AG04450 (cell line): ENCODE measurements at places on chromosomes 3 and 15. TPM values are rescaled to one million over a fixed set of nuclear protein-coding genes. Genes with fewer than 3 reads are reported as not detected.

- DNase-seq: no peak
Observed at GRCh38 chr3:194401346-194401745, 2.3 kb upstream of the GP5 start.

DNA sequence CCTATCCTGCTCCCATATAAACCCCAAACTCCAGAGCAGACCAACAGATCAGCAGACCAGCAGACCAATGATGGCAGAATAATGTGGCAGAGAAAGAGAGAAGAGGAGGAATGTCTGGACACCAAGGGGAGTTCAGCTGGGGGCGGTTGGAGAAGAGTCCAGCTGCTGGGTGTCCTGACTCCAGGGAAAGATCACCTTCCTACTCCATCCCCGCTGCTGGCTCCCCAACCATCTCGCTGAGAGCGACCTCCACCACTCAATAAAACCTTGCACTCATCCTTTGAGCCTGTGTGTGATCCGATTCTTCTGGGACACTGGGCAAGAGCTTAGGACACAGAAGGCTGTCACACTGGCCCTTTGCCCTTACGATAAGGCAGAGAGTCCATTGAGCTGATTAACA is 12.8 kb upstream of the PLAAT1 start:
- DNase-seq: no peak

Gene PTPRG
- polyA plus RNA-seq: 24.2 and 26.5 TPM in 2 replicates

GRCh38 chr3:74639681-74640080 is 25.2 kb upstream of the CNTN3 start:
- no peak for DNase-seq

DNA sequence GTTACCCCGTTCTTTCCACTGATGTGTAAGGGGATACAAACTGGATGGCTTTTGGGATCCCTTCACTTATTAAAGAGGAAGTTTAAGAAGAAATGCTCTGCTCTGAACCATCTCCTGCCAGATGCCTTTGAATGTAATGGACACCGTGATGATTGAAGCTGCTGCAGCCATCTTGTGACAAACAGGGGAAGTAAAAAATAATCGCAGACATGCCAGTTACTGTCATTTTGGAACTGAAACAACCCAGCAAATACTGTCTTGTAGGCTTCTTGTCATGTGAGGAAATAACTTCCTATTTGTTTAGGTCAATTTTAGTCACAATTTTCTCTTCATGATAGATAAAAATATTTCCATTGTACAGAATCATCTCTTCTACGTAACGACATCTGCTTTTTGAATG is 224.0 kb downstream of the CHL1 start:
- DNase-seq: no peak

DNA sequence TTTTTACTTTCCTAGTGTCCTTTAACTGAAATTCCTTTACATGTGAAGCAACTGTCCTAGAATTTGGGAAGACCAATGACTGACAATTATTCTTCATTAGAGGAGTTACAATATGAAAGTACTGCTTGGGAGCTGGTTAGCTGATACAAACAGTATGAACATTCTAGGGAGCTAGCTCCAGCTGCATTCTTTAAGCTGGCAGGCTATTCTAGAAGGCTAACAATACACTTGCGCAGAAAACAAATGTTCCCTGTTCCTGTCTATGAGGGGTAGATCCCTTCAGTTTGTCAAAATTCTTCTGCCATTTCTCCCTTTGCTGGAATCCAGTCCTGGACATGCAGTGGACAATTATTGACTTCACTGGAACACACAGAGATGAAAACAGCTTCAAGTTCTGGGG is 60.2 kb upstream of the NANOGP8 start:
- no peak for DNase-seq

GRCh38 chr3:31924610-31925270 is 56.3 kb downstream of the OSBPL10 start:
- DNase-seq: no peak

DNA sequence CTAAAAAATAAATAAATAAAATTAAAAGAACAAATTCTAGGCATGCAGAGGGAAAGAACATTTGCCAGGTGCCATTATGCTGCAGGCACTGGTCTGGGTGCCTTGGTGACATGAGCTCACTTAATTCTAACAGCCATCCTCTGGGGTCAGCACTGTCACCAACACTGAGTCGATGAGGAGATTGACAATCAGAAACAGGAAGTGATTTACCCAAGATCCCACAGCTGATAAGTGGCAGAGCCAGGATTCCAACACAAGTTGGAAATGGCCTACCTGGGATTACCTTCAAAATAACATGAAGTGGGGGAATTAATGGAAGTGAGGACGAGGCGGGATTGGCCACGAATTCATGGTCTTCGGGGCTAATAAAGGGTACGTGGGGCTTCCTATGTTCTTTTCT is 3.6 kb downstream of the PLIN1 start:
- no peak for DNase-seq
